Gastroesophageal sphincter (tissue), 4 donors: ENCODE measurements at places on chromosomes 1 and 21. TPM values are rescaled to one million over a fixed set of nuclear protein-coding genes. Genes with fewer than 3 reads are reported as not detected.
A peak's percentile ranks its signal among the peaks of the same experiment; 100 is the strongest.

FCRL4 gene
- total RNA-seq: not detected

TRIM46 gene
- 1.9 TPM for total RNA-seq

LCE1A gene
- not detected for total RNA-seq

FAM167B gene
- 1.7 TPM for total RNA-seq

CFHR2 gene
- total RNA-seq: not detected

CSMD2 gene
- total RNA-seq: 0.22 TPM

S100A9 gene
- 65.3 TPM for total RNA-seq

AKR7A3 gene
- total RNA-seq: 0.58 TPM

GNG12 gene
- total RNA-seq: 152 TPM

MYOM3 gene
- total RNA-seq: not detected

ANKRD35 gene
- total RNA-seq: 9.4 TPM

PLCH2 gene
- 0.72 TPM for total RNA-seq

AKT3 gene
- 72.8 TPM for total RNA-seq

- ATAC-seq: no peak
These were observed 519.9 kb downstream of the SMYD3 start for GRCh38 chr1:245987219-245987545.

DNA sequence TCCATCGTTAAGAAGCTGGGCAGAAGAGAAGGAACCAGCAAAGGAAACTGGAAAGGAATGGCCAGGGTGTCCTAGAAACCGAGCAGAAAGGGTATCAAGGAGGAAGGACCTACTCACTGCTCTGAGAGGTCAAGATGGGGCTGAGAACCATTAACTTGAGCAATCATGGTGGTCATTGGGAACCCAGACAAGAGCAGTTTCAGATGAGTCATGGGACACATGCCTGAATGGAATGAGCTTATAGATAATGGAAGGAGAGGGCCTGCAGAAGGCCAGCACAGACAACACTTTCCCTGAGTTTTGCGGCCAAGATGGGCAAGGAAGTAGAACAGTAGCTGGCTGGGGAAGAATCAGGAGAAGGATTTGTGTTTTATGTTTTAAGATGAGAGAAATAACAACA, 383.2 kb downstream of the KIF26B start:
- ATAC-seq: no peak

DNA sequence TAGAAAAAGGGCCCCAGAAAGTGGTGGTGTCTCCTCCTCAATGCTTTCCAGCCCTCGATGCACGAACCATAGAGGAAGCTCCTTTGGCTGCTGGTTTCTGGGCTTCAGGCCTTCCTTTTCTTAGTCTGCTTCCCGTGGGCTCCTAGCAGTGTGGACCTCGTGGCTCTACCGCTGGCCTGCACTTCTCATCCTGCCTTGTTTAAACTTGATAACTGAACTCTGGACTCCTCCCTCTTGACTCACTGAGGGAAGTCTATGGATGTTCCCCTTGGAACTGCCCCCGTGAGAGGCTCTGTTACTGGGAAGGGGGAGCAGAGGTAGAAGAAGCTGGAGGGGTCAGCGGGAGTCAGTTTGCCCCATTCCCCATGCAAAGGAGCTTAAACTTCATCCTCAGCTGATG, 75.3 kb upstream of the WDR26 start:
- no peak for ATAC-seq

DNA sequence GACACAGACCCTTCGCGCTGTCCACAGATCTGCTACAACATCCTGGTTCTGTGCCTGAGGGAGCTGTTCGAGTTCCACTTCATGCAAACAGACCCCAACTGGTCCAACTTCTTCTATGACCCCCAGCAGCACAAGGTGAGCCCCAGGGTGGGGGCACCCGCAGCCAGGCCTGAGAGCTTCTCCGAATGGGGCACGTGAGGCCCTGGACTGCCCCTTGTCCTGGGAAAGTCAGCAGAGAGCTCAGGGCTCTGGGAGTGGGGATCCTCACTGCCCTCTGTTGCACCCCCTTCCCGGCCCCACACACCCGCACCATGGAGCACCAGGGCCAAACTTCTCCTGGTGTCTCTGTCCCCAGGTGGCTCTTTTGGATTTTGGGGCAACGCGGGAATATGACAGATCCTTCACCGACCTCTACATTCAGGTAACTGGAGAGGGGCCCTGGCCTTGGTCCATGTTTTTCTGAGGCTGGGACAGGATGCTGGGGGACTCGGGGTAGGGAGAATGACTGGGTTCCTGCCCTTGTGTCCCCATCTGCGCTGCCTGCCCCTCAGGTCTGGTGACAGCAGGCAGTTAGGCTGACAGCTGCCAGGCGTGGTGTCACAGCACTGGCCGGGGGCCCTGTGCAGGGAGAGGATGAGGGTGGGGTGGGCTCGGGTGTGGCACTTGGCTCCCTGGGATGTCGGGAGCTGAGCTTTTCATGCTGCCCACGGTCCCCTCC, 44.6 kb downstream of the COQ8A start:
- ATAC-seq: no peak

- no peak for ATAC-seq
These were observed 12.9 kb upstream of the HMGCS2 start for GRCh38 chr1:119781434-119782210.

GRCh38 chr1:62637392-62638105, 40.2 kb downstream of the ANGPTL3 start:
- no peak for ATAC-seq

GRCh38 chr1:58282623-58283387, 263.7 kb downstream of the OMA1 start:
- ATAC-seq: no peak

GRCh38 chr1:51729824-51730301, 113.0 kb downstream of the OSBPL9 start:
- no peak for ATAC-seq

DNA sequence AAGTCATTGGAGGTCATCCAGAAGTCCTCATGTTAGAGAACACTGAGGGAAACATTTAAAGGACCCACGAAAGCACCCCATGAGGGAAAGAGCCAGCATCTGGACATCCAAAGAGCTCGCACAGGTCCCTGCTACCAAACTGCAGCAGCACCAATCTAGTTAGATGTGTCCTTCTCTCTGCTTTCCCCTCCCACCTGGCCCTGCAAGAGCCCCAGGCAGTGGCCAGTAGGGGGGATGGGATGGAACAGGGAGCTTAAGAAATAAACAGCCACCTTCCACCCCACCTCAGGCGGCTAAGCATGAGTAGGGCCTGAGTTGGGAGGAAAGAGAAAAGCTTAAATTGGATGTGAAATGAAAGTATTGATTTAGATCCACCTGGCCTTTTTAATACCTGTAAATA, 175.9 kb upstream of the KCND3 start:
- ATAC-seq: no peak

DNA sequence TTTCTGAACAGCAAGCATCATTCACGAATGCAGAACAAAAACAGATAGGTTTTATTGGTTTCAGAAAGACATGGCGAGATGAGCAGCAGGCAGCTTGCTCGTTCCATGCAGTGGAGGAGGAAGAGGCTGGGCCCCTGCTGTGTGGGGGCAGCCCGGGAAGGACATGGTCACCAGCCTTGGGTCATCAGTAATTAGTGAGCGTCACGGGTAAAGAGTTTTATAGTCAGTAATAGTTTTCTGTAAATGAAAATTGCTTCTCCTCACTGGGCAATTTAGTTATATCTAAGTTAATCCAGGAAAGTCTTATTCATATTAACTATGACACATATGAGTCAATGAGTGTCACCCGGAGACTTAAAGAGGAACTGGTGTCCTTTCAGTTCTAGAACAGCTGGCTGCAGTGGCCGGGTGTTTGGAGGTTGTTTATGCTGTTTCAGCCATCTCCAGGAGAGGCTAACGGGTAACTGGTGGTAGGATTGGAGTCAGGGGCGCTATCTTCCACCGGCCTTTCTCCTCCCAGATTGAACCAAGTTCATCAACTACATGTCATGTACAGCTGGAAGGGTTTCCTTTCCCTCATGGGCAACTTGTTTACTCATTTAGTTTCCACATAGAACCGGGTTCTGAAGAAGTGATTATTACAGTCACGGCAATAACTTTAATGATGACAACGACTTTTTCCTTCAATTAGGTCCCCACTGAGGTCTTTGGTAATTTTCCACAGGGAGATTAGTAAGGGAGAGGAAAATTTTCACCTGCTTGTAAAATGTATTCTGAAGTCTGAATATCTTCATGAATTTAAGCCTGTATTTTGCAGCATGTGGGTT, 34.6 kb upstream of the SLC45A1 start:
- ATAC-seq: no peak

- no peak for ATAC-seq
These were observed 79.9 kb upstream of the CHRM3 start for GRCh38 chr1:239306426-239306825.

GRCh38 chr1:168709405-168710363, 19.3 kb downstream of the DPT start:
- peak; percentile 84 for ATAC-seq

GRCh38 chr1:228150461-228151179, 890 bp downstream of the GJC2 start:
- ATAC-seq: peak; percentile 76

DNA sequence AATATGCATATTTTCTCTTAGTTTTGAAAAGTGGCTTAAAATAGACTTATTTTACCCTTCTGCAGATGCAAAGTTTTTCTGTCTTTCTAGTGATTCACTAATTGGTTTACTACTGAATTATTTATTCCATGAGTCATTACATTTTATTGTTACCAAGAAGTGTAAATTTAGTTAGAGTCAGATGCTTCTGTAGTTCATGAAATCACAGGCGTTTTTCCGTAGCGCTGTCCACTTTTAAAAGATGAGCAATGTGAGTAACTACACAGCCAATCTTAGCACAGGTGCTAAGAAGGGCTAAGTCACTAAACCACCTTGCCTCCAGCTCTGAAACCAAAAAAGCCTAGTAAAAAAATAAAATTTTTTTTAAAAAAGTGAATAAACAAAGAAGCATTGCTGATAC, 24.7 kb downstream of the RGS13 start:
- no peak for ATAC-seq

- no peak for ATAC-seq
These were observed 77.1 kb downstream of the IFI44 start for GRCh38 chr1:78726686-78727085.

GRCh38 chr1:204493145-204493983, 1.2 kb downstream of the PIK3C2B start:
- peak; percentile 72 for ATAC-seq

GRCh38 chr1:34278211-34278610, 101.5 kb downstream of the C1orf94 start:
- ATAC-seq: no peak

DNA sequence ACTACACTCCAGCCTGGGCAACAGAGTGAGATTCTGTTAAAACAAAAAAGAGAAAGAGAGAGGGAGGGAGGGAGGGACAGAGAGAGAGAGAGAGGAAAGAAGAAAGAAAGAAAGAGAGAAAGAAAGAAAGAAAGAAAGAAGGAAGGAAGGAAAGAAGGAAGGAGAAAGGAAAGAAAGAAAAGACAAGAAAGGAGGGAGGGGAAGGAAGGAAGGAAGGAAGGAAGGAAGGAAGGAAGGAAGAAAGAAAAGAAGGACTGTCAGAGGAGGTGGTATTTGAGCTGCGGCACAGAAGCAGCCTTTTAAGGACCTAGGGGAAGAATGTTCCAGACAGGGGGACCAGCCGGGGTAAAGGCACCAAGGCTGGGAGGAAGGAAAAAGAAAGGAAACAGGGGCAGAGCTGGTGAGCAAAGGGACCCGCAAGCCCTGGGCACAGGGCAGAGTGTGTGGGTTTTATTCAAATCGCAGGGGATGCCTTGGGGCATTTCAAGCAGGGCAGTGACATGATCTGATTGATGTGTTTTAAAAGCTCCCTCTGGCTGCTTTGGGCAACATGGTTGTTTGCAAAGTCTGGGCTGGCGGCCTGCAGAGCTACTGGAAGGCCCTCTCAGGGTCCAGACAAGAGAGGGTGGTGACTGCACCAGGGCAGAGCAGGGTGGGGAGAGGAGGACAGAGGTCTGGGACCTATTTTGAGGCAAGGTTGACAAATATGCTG, 176.9 kb upstream of the VAMP3 start:
- no peak for ATAC-seq

- no peak for ATAC-seq
These were observed 45.9 kb upstream of the NRDC start for GRCh38 chr1:51924455-51924854.

DNA sequence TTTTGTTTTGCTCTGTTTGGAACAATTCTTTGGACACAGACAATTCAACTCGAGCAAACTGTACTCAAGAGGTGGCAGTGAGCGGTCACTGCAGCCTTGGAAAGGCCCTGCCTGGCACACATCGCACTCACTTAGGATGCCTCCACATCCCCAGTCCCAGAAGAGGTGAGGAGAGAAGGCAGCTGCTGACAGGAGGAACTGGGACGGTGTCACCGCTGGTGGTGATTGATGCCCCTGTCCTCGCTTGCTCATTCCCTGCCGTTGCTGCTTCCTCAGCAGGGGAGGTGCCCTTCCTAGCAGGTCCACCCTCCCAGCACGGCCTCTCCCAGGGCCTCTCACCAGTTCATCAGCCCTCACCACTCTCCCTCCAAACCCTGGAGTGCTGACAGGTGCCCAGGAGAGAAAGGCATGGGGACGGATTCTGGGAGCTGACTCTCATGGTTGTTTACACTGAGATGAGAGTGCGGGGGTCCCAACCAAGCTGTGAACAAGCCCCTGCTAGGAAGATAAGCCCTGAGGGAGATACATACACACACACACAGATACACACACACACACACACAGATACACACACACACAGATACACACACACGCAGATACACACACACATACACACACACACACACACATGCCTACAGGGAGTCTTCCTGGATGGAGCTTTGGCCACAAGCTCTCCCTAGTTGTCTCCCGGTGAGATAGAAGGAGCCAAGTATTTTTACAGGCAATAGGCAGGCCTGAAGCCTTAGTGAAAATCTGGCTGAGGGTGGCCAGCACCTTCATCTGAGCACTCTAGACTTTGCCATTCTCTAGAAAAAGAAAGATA, 101.1 kb downstream of the CDC7 start:
- no peak for ATAC-seq
